RKO (cell line): ENCODE measurements at places on chromosomes 4 and X.
A peak's percentile ranks its signal among the peaks of the same experiment; 100 is the strongest.

DNA sequence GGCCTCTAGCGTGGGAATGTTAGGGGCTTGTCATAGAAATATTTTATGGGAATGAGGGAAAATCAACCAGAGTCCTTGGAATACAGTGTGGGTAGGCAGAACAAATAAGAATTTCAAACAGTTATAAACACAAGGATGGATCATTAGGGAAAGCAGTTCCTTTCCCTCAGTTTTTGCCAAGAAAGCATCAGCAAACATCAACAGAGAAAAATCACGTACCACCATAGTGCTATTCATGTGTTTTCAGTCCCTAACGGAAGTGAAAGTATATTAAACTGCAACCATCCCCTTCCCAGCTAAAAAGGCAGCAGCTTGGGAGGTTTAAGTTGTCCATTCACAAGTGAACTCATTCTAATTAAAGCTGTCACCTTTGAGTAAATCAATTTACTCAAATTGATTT, 334.4 kb upstream of the PCDH18 start:
- no peak for DNase-seq

GRCh38 chr4:12005471-12005870, 576.8 kb upstream of the HS3ST1 start:
- DNase-seq = no peak

DNA sequence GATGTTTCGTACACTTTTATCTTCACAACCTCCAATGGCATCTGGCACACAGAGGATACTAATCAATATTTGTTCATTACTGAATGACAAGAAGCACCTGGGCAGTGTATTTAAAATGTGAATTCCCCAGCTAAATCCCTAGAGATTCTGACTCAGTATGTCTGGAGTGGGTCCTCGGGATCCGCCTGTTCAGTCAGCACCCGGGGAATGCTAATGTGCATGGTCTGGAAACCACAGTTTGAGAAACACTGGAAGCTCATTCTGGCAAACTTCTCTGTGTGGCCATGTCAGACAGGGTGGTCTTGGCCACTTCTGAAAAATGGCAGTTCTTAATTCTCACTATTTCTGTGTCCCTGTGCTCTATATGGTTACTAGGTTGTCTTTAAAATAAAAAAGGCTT, 138.8 kb upstream of the VCX start:
- no peak for DNase-seq

GRCh38 chr4:73872316-73873108, 3.3 kb downstream of the CXCL1 start:
- no peak for DNase-seq

DNA sequence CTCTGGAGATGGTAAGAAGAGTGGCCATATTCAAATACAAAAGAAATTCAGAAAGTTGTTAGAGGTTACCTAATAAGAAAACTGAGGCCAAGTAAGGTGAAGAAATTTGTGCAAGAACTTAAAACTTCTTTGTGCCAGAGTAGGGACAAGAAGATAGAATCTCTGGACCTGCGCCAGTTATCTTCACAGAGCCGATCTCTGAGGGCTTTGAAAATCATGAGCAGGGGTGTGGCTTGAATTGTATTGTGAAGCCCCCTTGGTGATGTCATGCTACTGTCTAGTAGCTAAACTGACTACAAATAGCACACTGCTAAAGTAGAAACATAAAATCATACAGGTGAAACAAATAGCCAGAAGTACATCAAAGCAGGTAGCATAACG, 184.6 kb downstream of the UGT8 start:
- DNase-seq = no peak

GRCh38 chr4:78796526-78796925, 20.4 kb downstream of the BMP2K start:
- DNase-seq = no peak

DNA sequence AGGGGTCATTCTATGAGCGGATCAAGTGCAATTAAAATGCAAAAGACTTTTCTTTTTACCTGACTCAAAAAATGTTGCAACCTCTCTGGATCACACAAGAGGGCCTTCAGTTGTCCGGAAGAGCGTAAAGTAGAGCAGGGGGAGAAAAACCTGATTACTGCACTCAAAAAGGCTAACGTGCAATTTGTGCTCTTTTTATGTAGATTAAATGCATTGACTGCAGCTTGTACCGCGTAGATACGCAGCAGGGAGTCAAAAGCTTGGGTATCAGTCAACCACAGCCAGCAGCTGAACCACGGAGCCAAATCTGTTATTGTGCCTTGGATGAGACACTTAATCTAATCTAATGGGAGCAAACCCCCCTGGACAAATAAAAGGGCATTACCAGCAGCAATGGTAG, 107.3 kb upstream of the RAI2 start:
- DNase-seq = no peak

- no peak for DNase-seq
Measured at GRCh38 chr4:38205261-38205660, 245.1 kb downstream of the PTTG2 start.

- no peak for DNase-seq
Measured at GRCh38 chrX:99142745-99143144, 1267.3 kb downstream of the PCDH19 start.

GRCh38 chr4:73836373-73837279, at the start of gene CXCL6:
CXCL6 (plus strand) TSS chr4:73836678; CDS start chr4:73836751, 73 bp downstream.
- DNase-seq = no peak

- DNase-seq = peak; percentile 41
Measured at GRCh38 chr4:81632581-81633299, 161.0 kb upstream of the RASGEF1B start.

DNA sequence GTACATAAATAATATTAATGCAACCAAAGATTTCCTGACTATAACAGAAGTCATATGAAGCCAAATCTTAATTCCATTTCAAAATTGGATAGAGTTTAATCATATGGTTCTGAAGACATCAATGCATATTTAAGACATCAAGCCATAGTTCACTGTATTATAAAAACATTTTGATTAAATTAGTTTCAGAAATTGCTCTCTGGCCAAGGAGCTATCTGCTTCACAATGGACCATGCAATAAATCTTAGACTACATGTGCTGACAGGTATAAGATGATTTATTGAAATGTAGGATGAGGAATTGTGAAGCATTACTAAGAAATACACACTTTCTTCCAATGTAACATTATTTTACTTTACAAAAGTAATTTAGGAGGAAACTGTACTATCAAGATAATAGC, 81.6 kb downstream of the MID1 start:
- no peak for DNase-seq

GRCh38 chrX:119229253-119229615, 6.9 kb upstream of the PGRMC1 start:
- no peak for DNase-seq

DNA sequence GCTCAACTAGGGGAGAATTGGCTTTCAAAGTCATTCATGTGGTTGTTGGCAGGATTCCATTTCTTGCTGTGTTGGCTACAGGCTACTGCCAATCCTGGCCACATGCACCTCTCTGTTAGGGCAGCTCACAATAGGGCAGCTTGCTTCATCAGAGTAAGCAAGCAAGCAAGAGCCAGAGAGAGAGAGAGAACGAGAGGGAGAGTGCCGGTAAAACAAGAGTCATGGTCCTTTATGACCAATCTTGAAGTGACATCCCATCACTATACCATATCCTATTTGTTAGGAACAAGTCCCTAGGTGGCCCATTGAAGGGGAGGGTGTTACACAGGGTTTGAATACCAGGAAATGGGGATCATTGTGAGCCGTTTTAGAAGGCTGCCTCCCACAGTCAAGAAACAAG, 33.0 kb upstream of the TLR2 start:
- no peak for DNase-seq

DNA sequence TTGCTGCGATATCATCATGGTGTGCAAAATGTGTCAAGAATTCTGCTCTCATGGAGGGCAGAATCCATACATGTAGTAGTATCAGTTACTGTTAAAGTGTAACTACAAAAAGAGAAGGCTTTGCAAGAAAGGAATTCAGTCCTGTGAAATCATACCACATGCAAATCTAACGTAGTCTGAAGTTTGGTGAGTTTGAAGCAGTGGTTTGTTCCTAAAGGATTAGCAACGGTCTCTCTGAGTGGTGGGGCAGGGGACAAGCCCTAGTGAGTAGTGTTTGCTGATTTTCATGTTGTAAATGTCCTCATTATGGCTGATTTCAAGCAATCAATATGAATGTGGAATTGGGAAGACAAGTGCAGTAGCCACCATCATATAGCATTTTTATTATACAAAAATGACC, 47.1 kb upstream of the CLNK start:
- no peak for DNase-seq

DNA sequence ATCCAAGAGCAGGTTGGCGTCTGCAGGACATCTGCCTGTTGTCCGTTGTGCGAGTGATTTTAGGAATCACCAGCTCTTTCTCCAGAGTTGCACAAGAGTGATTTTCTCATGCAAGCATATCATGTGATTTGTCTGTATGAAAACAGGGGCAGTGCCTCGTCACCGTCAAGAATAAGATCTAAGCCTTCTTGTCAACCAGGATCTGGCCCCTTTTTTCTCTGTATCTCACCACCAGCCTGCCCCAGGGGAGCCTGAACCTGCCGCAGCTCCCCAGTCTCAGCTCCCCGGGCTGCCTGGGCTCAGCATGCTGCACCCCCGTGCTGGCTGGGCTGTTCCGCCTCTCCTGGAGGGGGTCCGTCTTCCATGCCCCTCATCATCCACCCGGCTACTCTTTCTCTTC, 90.5 kb downstream of the STOX2 start:
- DNase-seq = no peak

- DNase-seq = no peak
Measured at GRCh38 chrX:129693354-129693753, 38.6 kb upstream of the APLN start.
